ENCODE measurements at places on chromosomes 16 and 17.

DNA sequence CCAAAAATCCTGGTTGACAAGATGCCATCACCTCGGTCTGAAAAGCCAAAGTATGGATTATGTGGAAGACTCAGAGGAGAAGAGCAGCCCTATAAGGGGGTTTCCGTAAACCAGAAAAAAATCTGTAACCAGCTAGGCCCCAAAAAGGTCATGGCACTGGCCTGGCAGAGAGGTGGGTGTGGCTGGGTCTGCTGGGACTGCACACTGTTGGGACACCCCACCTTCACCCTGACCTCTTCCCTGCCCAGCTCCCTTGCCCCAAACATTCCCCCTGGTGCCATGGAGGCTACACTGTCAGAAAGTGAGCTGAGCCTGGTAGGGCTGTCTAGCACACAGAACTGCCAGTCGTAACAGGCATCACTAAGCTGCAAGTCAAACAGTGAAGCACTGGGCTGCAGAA is 6.5 kb downstream of the SLC47A2 start:
- DNase-seq = no peak

- DNase-seq = no peak
Measured at GRCh38 chr17:29583324-29584248, 5.9 kb downstream of the GIT1 start.

- DNase-seq = no peak
Measured at GRCh38 chr16:53945996-53946395, 242.0 kb downstream of the FTO start.

DNA sequence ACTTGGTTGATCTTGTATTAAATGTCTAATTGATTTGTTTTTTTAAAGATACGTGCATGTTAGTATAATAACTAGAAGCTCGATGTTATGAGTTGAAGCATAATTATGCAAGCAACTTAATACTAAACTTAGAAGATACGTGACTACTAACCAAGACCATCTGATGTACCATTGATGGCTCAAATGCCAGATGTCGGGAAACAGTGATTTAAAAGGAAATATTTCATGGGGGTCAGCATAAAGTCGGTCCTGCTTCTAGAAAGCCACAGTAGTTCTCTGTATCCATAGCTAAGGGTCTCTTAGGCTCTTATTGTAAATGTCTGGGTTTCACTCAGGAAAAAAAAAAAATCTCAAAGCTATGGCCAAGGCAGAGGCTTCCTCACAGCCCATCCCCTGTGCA is 61.2 kb upstream of the RBFOX1 start:
- no peak for DNase-seq

DNA sequence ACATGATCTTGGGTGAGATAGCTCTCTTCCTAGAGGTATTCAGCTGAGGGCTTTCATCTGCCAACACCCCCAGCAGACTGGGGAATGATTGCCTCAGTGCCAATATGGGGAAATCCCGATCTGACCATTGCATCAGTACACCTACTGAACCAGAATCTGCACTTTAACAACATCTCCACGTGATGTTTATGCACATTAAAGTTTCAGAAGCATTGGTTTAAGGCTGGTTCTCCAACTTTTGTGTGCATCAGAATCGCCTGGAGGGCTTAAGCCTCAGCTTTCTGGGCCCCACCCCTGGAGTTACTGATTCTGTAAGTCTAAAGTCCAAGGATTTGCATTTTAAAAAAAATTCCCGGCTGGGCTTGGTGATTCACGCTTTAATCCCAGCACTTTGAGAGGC is 123.6 kb upstream of the MED13 start:
- no peak for DNase-seq

- no peak for DNase-seq
Measured at GRCh38 chr17:78537217-78537860, 39.9 kb downstream of the DNAH17 start.

DNA sequence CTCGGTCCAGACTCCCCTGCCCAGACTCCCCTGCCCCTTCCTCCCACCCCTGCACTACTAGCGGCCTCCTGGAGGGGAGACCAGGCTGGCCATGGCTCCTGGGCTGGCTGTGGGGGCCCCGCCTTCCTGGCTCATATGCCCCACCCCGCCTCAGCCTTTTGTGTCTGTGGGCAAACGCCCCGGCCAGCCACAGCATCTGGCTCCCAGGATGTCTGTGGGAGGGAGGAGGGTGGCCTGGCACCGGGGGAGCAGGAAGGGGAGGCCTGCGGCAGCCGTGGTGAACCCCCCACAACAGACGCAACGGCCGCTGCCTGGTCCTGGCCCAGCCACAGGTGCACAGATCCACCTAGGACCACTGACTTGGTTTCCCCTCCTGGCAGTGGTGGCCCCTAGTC is 32.9 kb downstream of the BAHCC1 start:
- no peak for DNase-seq

GRCh38 chr17:81382851-81383250 is 12.4 kb upstream of the BAHCC1 start:
- no peak for DNase-seq

- DNase-seq = no peak
Measured at GRCh38 chr17:55210292-55210691, 54.5 kb upstream of the HLF start.
